Stomach (tissue), 19 donors: ENCODE measurements at places on chromosomes 13 and 19. TPM values are rescaled to one million over a fixed set of nuclear protein-coding genes. Genes with fewer than 3 reads are reported as not detected.

- no peak for DNase-seq
These were observed 20.5 kb downstream of the HIF3A start for GRCh38 chr19:46317339-46317738.

- peak; percentile 9 for DNase-seq
These were observed 20.2 kb downstream of the SIGLECL1 start for GRCh38 chr19:51271067-51271466.

GRCh38 chr13:51613535-51613934, 29.3 kb downstream of the WDFY2 start:
- no peak for DNase-seq

Gene WDR88
- not detected for total RNA-seq

DNA sequence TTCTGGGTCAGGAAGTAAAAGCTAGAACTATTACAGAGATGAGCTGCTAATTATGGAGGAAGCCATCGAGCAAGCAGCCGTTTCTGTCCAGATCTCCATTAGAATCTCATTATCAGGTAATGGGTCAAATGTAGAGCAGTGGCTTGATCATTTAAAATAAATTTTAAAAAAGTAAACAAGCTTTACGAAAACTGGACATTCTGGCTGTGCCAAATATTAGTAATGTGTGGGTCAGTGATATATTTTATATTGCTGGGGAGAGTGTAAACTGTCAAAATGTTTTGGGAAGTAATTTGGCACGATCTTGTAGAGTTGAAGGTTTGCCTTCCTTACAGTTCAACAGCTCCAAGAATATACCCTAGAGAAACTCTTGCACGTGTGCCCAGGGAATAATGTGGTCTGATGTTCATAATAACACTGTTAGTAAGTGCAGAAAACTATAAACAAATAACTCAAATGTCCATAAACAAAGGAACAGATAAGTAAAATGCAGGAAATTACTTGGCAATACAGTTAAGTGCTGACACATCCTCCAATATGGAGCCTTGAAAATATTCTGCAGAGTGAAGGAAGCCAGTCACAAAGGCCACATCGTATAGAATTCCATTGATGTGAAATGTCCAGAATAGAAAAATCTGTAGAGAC, 127.2 kb upstream of the UBL3 start:
- DNase-seq = no peak

DNA sequence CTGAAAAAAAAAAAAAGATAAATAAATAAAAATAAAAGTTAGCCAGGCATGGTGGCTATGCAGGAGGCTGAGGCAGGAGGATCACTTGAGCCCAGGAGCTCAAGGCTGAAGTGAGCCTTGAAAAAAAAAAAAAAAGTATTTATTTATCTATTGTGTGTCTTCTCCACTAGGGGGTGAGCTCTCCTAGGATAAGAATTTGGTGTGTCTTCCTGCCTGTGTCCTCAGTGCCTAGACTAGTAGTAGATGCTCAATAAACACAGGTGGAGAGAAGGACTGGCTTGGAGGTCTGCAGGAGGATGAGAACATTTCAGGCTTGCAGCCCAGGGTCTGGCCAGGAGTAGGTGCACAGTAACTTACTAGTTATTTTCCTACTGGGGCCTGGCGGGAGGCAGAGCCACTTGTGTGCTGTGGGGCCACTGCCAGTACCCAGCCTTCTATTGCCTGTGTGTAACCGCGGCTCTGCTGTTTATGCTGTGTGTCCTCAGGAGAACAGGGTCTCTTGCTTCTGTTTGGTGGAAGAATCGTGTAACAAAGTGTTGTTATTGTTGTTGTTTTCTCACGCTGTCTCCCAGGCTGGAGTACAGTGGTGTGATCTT, 5.4 kb downstream of the LMTK3 start:
- DNase-seq = no peak

Gene PALM3
- 4.2 TPM for total RNA-seq

Gene RASL11A
- 5.8 TPM for total RNA-seq

Gene ZBTB32
- not detected for total RNA-seq

DNA sequence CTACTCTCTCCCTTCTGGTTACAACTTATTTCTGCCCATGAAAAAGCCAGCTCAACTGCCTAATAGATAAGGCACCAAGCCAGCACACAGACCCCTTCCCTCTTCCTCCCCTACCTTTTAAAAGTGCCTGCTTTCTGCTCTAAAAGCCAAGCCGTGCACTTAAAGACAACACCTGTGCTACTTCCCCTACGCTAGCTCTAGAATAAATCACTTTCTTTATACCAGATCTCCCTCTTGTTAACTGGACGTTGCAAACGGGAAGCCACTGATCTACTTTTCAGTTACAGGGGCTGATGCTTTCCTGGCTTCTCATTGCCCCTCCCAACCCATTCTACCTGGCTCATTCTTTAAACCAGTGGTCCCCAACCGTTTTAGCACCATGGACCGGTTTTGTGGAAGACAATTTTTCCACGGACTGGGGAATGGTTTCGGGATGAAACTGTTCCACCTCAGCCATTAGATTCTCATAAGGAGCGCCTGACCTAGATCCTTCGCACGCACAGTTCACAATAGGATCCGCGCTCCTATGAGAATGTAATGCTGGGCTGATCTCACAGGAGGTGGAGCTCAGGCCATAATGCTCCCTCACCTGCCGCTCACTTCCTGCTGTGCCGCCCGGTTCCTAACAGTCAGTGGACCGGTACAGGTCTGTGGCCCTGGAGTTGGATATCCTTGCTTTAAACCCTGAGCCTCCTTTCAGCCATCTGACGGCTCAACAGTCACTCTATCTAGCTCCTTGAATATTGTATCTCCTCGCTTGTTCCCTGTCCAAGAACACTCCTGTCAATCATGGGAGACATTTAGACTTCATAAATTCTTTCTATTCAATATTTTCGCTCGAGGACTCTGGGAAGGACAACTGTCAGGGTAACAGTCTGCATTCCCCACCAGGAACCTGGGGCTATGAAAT, 841 bp upstream of the ZNF223 start:
- peak; percentile 79 for DNase-seq

DNA sequence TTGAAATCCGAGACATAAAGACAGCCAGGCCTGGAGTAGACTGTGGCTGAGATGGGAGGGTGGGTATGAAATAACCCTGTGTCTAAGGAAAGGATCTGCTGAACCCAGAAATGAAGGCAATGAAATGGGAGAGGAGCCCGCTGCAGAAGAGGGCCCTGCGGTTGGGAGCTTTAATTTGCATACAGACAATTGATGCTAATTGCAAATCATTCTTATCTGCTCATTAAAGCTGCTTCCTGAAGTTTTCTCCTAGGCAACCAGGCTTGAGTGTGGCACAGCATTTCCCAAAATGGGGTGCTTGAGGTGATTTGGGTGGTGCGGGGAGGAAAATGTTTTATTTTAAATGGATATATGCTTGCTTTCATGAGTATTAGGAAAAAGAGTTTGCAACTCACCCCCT, 55.4 kb downstream of the DPF1 start:
- no peak for DNase-seq

DNA sequence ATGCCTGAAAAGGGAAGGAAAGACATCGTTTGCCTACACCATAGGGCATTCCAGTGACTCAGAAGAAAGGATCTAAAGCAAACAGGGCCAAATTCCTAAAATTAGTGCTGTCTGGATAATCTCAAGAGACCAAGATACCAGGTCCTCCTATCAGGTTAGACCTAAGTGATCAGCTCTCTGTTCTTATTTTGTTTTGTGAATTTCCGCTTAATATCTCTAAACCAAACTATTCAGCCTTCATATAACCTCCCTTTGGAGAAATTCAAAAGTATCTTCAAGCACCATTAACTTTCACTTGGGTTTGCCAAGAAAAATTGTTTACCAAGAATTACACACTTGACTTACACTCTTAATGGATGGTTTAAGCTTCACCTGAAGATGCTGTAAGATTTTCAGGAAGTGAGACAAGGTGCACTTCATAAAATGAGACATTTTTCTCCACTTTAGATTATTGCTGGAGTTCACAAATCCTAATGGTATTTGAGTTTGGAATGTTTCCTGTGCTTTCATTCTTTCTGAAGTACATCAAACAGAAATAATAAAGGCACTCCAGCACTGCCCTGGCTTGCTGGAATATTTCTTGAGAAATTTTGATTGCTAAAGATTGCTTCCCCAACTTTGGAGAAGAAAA, 376.1 kb downstream of the LMO7 start:
- DNase-seq = no peak

DNA sequence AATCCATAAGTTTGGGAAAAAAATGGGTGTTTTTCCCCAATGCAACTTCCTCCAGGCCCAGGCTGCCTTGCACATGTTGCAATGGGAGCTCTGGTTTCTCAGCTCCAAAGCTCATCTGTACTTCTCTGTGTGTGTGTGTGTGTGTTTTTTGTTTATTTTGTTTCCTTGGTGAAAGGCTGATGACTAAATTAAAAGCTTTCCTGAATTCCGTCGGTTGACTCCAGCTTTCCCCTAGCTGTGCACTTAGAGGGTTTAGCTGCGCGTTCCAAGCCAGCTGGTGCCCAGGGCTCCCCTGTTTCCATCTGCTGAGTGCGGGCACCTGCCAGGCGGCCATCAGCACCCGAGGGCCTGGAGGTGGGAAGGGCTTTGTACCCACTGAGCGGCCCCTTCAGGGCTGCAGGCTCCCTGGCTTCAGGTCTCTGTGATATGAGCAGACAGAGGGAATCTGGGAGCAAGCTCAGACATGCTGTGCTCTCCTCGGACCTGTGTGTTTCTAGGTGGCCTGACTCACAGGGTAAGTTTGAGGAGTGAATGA, 129.1 kb upstream of the SOX1 start:
- peak; percentile 40 for DNase-seq

DNA sequence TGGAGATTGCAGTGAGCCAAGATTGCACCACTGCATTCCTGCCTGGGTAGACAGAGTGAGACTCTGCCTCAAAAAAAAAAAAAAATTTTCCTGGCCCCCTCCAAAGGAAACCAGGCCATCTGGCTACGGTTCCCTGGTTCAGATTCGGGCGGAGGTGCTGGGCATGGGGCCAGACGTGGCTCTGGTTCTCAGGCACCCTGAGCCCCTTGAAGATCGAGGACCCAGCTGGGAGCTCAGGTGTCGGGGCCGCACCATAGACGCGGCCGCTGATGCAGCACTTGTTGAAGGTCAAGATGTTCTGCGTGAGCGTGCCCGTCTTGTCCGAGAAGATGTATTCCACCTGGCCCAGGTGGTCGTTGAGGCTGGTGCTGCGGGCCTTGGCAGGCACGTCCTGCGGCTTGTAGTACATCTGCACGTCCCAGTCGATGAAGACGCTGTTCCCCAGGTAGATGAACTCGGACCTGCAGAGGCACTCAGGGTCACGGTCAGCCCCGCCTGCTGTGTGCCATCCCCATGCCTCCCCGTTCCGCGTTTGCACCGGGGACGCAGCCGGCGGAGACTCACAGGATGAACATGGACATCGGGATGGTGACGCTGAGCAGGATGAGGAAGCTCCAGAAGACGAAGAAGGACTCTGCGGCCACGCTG, 12.3 kb downstream of the ATP8B3 start:
- DNase-seq = no peak

- no peak for DNase-seq
These were observed 7.9 kb downstream of the RBM26 start for GRCh38 chr13:79398127-79398526.

GRCh38 chr13:41970022-41970421, 9.1 kb upstream of the VWA8 start:
- DNase-seq = no peak

Gene KRTDAP
- total RNA-seq = not detected

DNA sequence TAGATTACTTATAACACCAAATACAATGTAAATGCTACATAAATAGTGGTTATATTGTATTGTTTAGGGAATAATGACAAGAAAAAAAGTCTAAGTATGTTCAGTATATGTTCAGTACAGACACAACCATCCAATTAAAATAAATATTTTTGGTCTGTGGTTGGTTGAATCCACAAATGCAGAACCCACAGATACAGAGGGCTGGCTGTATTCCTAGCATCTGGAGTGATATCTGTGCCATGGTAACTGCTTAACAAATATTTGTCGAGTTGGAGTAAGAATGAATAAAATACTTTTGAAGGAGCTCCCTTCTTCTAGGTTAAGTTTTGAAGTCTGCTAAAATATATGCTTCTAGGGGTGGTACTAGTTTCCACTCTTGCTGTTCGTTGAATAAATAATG, 241.0 kb downstream of the KLF5 start:
- DNase-seq = no peak

Gene TSSK6
- not detected for total RNA-seq

Gene LGALS7B
- total RNA-seq = not detected
